ENCODE measurements at places on chromosomes 2 and 18.
A peak's percentile ranks its signal among the peaks of the same experiment; 100 is the strongest.

DNA sequence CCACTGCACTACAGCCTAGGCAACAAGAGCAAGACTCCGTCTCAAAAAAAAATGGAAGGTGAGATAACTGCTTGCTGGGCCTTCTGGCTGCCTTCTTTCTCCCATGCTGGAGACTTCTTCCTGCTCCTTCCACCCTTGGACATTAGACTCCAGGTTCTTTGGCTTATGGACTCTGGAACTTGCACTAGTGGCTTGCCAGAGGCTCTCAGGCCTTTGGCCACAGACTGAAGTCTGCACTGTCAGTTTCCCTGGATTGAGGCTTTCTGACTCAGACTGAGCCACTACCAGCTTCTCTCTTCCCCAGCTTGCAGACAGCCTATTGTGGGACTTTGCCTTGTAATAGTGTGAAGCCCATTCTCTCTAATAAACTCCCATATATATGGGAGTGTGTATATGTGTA lies 118.5 kb upstream of the SLC14A2 start:
- DNase-seq, result no peak

DNA sequence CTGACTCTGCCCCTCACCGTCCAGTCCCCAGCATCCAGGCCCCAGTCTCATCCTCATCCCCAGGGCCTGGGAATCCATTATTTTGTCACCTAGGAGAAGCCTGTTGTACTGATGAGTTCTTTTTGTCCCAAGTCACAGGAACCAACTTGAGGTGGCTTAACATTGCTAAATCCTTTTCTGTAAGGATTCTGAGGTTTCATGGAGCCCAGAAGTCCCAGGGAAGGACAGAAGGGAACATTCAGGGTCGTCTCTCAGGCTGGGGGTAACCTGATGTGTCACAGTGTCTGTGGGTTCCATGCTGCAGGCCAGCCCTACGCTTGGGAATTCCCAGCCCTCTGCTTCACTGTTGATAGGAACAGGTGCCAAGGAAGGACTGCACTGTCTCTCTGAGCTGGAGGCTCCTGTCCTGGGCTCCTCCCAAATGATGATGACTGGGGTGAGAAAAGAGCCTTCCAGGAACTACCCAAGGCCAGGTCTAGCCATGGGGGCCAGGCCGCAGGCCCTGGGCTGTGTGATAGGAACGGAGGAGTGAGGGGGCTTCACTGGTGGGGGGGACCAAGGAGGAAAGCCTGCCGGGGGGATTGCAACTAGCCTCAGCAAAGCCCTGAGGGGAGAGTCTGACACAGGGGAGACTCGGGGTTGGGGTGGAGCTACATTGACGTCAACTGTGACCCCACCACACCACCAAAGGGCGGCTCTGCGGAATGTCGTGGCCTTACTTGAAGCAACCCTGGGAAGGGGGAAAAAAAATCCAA lies 145.7 kb downstream of the SMAD7 start:
- no peak for DNase-seq

- no peak for DNase-seq
Observed at GRCh38 chr2:148996805-148997204, 41.7 kb upstream of the LYPD6B start.

DNA sequence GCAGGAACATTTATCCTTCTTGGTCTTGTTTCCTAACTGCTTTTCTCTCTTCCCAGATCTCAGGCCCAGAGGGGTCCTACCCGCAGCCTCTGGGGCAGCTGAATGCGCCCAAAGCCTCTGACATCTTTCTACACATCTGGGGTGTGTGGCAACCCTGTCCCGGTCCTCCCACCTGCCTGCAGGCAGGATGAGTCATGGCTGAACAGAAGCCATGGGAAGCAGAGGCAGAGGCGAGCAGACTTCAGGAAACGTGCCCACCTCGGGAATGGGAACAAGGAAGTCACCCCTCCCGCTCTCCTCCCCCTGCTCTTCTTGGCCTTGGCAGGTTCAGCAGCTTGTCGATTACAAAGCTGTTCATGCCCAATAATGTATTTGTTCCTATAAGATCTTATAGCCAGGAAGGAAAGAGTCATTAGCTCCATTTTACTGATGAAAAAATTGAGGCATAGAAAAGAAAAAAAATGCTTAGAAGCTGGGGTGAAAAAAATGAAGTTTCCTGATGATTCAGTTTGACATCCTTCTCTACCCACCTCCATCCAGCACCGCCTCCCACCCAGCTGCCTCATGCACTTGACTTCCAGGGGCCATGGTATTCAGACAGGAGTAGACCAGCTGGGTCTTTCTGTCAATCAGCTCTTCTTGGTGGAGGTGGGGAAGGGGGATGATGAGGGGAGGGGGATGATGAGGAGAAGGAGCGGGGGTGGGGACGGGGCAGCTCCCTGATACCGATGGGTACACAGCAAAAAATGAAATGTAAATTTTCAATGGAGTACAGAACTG lies 10.4 kb upstream of the KCNF1 start:
- no peak for DNase-seq

DNA sequence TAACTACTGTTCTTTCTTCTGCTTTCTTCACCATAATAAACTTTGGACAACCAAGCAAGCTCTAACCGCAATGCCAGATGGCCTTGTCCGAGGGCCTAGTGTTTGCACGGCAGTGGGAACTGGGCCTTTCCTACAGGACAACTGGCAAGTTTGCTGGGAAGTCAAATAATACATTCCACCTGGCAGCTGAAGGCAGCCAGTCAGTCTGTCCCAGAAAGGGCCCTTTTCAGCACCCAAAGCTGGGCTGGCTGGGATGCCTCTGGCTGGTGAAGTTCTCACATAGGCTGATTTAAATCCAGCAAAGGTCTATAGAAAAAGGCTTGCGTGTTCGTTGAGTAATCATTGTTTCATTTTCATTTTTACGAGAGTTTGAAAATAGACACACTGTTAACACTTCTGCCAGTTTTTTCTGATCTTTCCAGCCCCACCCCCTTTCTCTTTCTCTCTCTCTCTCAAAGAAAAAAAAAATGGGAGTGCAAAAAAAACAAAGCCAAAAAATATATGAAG lies 110.0 kb upstream of the EPAS1 start:
- DNase-seq, result peak; percentile 25

DNA sequence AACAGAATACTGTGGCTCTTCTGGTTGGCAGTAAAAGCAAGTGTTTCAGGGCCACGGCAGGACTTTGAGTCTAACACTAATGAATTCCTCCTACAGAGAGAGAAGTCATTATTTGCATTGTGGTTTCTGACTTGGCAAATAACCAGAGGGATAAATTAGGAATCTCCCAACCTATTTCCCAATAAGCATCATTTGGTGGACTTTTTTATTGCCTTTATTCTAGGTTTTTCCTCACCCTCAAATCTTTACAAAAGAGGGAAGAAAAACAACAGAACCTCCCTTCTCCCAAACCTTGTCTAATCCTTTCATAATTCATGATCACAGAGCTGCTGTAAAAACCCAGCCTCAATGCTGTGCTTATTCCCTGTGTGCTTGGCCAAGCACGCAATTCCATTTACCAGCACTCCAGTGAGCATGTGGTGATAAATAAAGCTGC lies 179.7 kb downstream of the AGPS start:
- no peak for DNase-seq

DNA sequence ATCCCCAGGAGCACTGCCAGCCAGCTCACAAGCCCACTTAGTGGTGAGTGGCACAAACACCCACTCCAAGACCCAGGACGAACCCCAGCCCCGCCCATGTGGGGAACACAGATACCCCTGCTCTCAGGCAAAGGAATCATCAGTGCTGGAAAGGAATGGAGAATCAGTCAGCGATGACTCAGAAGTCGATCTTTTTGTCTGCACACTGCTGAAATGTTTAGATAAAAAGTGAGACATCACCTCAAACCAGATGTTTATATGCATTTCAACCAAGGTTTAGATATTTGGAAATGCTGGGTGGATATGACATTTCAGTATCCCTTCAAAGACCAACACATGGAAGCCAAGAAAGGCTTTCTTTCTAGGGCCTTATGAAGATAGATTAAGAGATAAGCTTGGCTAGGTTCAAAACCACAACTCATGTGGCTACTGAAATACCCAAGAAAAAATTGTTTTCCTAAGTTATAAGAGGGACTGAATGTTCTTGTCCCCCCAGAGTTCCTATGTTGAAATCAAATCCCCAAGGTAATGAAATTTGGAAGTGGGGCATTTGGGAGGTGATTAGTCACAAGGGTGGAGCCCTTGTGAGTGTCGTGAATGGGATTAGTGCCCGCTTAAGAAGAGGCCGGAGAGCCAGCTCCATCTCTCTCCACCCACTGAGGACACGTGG lies 43.7 kb downstream of the POU3F3 start:
- DNase-seq, result no peak

- no peak for DNase-seq
Observed at GRCh38 chr2:181306785-181307184, 150.4 kb upstream of the ITGA4 start.

GRCh38 chr2:173153301-173153885 lies 77.7 kb downstream of the MAP3K20 start:
- DNase-seq, result no peak

- no peak for DNase-seq
Observed at GRCh38 chr2:74583504-74583903, 29.0 kb downstream of the DOK1 start.

- DNase-seq, result no peak
Observed at GRCh38 chr2:230955163-230955737, 30.2 kb upstream of the GPR55 start.

DNA sequence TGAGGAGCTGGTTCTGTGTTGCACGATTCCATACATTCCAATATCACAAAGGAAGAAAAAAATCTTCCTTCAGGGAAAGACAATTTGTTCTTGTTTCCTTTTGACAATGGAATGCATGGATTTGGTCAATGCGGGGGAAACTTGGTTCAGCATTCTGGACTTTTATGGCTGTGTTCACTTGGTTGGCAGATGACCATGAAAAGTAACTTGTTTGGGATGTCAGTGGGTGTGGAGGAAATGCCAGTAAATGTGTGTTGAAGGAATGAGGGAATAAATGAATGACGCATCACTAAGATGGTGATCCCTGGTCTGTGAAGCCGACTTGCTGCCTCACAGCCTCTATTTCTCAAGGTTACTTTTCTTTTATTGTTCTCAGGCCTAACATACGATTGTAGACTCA lies 53.7 kb downstream of the THUMPD2 start:
- DNase-seq, result no peak

- no peak for DNase-seq
Observed at GRCh38 chr18:34734056-34734455, 24.0 kb downstream of the DTNA start.

GRCh38 chr2:179538406-179539123 lies 273.9 kb upstream of the SESTD1 start:
- no peak for DNase-seq

- no peak for DNase-seq
Observed at GRCh38 chr18:25463726-25464125, 111.8 kb upstream of the ZNF521 start.

GRCh38 chr18:1774261-1774660 lies 797.0 kb downstream of the METTL4 start:
- DNase-seq, result no peak

- DNase-seq, result no peak
Observed at GRCh38 chr2:124604940-124605339, 579.9 kb downstream of the CNTNAP5 start.

DNA sequence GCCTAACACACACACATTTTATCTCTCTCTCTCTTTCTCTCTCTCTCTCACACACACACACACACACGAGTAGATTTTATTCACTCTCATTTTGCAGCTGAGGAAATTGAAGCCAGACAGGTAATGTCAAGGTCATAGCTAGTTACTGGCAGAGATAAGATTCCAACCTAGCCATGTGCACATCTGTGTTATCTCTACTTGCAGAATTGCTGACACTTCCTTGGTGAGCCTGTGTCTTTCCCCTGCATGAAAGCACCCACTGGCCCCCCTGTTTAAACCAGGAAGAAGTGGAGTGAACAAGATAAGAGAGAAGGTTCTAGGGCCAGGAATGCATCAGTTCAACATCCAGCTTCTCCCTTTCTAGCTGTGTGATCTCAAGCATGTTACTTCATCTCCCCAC lies 423.7 kb downstream of the TXNL1 start:
- no peak for DNase-seq

GRCh38 chr2:11505652-11506610 lies 27.9 kb upstream of the GREB1 start:
- DNase-seq, result no peak

DNA sequence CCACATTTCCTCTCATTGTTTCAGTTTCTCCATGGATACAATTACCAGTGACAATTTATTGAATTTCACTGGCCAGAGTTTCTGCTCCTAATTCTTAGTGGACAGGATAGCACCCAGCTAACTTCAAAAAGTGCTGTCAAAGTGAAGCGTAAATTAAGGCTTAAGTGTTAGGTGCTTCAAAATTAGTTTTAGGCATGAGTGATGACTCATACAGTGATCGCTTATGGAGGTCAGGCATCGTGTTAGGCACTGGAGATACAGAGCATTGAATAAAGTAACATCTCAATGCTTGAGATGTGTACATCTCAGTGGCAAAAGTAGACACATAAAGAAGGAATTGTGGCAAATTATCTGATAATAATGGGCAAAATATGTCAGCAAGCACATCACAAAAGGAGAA lies 40.8 kb downstream of the NOSTRIN start:
- DNase-seq, result no peak

- no peak for DNase-seq
Observed at GRCh38 chr2:60976875-60977561, 40.5 kb upstream of the PEX13 start.

DNA sequence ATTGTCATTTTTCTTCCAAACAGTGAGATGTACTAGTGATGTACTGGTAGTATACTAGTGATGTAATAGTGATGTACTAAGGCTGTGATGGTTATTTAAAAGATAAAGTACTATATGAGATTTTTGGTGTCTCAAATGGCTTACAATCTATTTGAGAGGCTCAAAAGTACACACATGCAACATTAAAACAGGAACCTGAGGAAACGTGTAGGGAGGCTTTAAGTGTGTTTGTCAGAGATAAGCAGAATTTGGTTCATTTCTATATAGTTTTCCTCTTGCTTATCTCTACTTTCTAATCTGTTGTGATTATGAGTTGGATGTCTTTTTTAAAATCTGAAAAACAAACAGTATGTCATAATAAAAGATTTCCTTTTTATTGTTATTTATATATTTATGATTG lies 100.9 kb upstream of the SERTAD2 start:
- no peak for DNase-seq

GRCh38 chr18:22939649-22940048 lies 6.5 kb downstream of the RBBP8 start:
- no peak for DNase-seq

- no peak for DNase-seq
Observed at GRCh38 chr2:88144914-88145497, 17.1 kb upstream of the FABP1 start.

GRCh38 chr2:183010112-183010511 lies 28.1 kb downstream of the NCKAP1 start:
- DNase-seq, result no peak

- no peak for DNase-seq
Observed at GRCh38 chr2:229673676-229674075, 40.7 kb downstream of the DNER start.

GRCh38 chr18:415617-416612 lies 84.6 kb downstream of the COLEC12 start:
- DNase-seq, result no peak

DNA sequence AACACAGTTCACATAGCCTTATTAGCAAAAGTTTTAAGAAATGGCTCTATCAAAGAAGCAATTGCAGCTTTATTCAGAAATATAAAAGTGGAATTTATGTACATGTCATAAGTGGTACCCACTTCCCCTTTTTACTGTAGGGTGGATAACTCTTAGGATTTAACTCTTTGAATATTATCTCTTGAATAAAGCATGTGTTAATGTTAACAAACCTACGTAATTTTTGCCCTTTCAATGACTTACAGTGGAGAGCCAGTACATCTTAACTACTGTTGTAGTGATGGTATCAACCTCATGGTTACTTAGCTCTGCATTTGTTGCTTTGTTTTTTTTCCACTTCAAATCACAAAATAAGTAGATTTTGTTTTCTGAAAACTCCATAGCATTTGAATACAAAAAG lies 8.8 kb downstream of the NABP1 start:
- DNase-seq, result no peak
